ENCODE measurements at places on chromosomes 6 and 20.

GRCh38 chr6:35569011-35569461, 56.3 kb upstream of the TULP1 start:
- DNase-seq: no peak

DNA sequence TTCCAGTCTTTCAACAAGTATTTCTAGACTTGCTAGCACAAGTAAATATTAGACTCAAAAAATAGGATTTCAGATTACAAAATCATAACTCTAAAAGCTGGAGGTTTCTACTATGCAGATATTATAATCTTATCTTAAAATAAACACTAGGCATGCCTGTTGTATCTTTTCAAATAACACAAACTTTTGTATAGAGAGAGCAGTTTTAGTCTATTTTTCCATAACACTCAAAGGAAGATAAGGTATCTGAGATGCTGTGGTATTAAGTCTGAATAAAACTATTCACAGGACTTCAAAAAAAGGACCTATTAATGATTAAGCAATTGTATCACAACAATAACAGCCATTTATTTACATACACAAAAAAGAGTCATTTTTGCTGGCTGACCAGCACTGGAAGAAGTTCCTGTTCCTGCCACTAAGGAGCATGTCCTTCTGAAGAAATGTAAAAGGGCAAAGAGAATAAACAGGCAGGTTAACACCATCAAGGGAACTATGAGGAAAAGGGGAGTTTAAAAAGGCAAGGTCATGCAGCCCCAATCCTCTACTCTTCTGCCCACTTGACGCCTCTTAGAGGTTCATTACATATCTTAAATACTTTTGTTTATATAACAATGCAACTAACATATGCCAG, 39.4 kb downstream of the REPS1 start:
- no peak for DNase-seq

GRCh38 chr6:106244521-106244920, 81.0 kb downstream of the ATG5 start:
- no peak for DNase-seq

DNA sequence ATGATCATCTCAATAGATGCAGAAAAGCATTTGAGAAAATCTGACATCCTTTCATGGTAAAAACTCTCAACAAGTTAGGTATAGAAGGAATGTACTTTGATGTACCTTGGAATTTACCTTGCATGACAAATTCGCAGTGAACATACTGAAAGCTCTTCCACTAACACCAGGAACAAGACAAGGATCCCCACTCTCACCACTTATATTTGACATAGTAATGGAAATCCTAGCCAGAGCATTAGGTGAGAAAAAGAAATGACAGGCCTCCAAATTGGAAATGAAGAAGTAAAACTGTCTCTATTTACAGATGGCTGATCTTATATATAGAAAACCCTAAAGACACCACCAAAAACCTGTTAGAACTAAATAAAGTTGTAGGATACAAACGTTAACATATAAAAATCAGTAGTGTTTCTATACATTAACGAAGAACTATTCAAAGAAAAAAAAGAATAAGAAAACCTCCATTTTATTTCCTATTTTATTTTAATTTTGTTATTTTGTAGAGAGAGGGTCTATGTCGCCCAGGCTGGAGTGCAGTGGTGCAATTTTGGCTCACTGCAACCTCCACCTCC, 26.9 kb downstream of the PCNA start:
- DNase-seq: no peak

- no peak for DNase-seq
Measured at GRCh38 chr20:15445056-15445840, 1107.8 kb upstream of the FLRT3 start.

- no peak for DNase-seq
Measured at GRCh38 chr20:24995741-24996448, 3.3 kb upstream of the APMAP start.

DNA sequence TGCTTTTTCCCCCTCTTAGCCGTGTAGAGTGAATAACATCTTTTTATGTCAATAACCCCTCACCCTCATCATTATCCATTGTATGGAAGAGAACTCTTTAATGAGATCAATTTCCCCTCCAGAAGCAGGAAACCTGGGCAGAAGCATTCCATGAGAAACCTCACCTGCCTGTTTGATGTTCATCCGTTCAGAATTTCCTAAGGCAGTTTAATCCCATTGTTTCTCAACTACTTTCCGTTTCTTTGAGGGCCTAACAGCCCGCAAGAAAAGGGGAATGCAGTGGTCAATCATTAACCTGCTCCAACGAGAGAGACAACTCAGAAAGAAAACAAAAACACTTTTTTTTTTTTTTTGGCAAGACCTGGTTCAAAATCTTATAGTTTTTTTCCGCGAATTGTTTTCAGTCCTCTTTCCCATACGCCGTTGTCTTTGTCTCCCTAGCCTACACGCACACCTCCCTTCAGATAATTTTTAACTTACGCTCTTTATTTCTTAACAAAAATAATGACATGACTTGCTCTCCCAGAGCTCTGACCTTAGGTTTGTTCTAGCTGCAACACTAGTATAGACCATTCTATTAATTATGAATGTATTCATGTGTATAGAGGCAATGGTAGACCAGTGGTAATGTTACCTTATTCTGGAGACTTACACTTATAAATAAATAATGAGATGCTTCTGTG, 25.6 kb upstream of the ID4 start:
- DNase-seq: no peak

DNA sequence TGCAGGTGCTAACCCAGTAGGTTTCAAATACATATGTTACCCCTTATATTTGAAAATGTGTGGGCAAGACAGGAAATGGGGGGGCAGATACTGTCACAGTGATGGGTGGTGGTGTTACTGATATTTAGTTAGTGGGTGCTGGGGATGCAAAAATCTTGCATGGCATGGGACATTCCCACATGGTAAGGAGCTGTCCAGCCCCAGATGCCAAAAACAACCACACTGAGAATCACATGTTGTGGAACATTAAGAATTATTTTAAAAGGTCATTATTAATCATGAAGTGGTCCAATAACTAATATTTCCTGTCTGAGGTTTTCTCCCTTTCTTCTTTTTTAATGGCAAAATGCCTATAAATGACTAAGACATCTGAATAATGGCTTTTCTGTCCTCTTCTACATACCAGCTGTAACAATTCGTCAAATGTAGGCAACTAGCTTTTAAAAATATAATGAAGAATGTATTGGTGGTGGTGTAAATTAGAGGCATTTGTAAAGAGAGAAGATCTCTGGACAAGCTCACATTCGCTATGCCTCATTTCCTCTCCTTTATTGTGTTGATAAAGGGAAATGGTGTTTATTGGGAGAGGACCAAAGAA, 57.3 kb upstream of the SLC35B3 start:
- DNase-seq: no peak

DNA sequence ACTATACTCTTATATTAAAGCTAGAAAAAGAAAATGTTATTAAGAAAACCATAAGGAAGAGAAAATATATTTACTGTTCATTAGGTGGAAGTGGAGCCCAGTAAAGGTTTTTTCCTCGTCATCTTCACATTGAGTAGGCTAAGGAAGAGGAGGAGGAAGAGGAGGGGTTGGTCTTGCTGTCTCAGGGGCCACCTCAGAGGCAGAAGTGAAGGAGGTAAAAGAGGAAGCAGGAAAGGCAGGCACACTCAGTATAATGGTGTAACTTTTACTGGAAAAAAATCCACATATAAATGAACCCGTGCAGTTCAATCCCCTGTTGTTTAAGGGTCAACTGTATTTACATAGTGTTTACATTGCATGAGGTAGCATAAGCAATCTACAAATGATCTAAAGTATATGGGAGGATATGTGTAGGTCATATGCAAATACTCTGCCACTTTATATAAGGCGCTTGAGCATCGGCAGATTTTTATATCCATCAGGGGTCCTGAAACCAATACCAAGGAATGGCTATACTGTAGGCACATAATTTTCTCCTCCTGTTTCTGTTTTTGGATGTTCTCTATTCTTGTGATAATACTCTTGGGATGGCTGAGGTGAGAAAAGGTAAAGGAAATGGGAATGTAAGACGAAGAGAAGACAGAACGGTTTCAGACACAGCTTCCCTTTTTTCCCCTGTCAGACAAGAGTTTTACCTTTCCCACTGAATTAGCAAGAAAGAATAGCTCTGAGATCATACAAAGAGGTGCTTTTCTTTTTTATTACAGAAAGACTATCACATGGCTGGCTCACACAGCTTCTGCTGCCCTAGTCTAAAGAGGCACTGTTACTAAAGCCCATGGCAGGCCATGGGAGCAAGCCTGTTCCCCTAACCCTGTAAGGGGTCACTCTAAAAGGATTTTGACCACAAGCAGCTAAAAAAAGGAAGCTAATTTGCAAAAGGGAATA, 59.9 kb downstream of the NUDT3 start:
- DNase-seq: no peak

DNA sequence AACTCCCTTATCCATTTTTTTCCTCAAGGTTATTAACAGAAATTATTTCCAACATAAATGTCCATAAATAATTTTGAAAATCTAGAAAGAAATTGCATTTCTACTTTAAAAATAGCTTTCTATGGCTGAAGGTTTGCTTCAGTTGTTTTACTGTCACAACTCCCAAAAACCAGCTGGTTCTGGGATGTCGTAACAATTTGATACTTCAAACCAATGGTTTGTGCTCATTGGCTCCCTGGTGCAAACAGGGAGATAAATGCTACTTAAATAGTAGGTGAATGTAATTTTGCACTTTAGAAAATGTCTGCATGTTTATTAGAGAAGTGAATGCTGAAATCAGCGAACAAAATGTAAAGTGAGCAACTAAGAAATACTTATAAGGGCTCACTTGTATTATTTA, 31.1 kb downstream of the LAMA2 start:
- DNase-seq: no peak

DNA sequence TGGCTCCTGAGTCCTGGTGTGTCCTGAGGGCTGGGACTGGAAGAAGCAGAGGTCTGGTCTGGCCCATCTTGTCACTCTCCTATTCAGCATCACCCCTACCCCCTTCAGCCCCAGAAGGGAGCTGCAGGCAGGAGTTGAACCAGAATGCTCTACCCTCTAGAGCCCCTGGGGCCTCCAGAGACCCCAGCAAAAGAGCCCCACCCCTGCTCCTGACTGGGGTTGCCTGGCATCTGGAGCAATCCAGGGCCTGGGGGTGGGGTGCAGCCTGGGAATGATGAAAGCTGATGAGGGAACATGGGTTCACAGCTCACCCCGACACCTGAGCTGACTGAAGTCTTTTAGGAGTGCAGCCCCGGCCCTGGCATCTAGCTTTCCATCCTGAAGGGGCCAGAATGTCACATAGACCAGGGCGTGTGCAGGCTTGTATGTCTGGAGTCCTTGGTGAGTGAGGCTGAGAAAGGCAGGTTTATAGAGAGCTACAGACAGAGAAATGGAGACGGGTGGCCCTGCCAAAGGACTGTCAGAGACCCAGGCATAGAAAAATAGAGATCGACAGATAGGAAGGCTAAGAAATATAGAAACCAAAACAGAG, 12.2 kb downstream of the FGD2 start:
- no peak for DNase-seq

GRCh38 chr6:137903274-137903932, 36.3 kb downstream of the TNFAIP3 start:
- no peak for DNase-seq

- DNase-seq: no peak
Measured at GRCh38 chr20:13389115-13389514, 168.0 kb downstream of the ISM1 start.

- DNase-seq: no peak
Measured at GRCh38 chr6:81556551-81556950, 195.9 kb downstream of the TENT5A start.

- DNase-seq: no peak
Measured at GRCh38 chr6:331622-332521, 39.6 kb downstream of the DUSP22 start.

GRCh38 chr20:57090590-57091560, 175.6 kb downstream of the BMP7 start:
- DNase-seq: no peak

- DNase-seq: peak; percentile 78
Measured at GRCh38 chr6:135962731-135963130, 111.2 kb downstream of the PDE7B start.

GRCh38 chr6:26045928-26046368, 41.3 kb upstream of the HFE start:
- DNase-seq: no peak

- no peak for DNase-seq
Measured at GRCh38 chr6:6750594-6751265, 162.2 kb downstream of the LY86 start.

- DNase-seq: no peak
Measured at GRCh38 chr20:31974951-31975487, 7.1 kb downstream of the XKR7 start.

DNA sequence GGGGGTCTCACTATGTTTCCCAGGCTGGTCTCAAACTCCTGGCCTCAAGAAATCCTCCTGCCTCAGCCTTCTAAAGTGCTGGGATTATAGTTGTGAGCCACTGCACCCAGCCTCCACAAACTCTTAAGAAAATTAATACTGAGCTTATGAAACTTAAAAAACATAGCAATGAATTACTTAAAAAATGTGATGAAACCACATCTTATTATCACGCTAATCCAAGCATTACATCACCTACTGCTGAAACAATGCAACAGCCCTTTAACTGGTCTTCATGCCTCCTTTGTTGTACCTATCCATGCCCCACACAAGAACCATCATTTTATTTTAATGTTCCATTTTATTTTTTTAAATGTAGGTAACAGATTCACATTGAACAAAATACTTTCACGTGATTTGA, 24.9 kb downstream of the SESN1 start:
- no peak for DNase-seq

DNA sequence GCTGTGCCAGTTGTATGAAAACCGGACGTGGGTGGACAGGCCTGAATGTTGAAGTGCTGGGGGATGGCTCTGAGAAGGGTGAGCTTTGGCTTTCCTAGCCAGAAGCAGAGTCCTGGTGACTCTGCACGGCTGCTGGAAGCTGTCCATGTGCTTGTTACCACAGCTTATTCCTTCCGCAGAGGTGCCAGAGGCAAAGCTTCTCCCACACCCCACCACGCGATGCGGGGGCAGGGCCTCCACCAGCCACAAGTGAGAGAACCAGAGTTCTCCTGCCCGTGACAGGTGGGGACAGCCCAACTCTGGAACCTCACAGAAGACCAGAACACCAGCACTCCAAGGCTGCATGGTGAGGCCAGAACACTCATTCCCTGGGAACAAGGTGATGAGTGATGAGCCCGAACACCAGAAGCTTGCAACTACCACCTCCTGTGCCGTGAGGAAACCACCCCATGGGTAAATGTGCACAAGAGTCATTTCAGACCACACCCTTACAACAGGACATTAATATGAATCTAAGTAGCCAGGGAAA, 36.7 kb downstream of the JAG1 start:
- peak; percentile 74 for DNase-seq

DNA sequence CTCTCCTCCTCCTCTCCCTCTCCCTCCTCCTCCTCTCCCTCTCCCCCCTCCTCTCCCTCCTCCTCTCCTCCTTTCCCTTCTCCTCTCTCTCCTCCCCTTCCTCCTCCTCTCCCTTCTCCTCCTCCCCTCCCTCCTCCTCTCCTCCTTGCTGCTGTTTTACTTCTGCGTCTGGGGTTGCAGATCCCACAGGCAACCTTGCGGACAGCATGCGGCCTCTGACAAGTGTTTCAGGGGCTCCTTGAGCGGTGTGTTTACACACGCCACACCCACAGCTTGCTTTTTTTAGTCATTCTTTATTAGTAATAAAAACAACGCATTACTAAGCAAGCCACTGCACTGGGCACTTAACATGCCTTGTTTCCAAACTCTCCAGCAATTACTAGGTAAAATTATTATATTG, 81.9 kb downstream of the TFAP2C start:
- DNase-seq: peak; percentile 45

- DNase-seq: no peak
Measured at GRCh38 chr6:118553132-118553531, 5.0 kb downstream of the PLN start.

Data from H4 (cell line).